ENCODE measurements at places on chromosomes 12 and 14.

DNA sequence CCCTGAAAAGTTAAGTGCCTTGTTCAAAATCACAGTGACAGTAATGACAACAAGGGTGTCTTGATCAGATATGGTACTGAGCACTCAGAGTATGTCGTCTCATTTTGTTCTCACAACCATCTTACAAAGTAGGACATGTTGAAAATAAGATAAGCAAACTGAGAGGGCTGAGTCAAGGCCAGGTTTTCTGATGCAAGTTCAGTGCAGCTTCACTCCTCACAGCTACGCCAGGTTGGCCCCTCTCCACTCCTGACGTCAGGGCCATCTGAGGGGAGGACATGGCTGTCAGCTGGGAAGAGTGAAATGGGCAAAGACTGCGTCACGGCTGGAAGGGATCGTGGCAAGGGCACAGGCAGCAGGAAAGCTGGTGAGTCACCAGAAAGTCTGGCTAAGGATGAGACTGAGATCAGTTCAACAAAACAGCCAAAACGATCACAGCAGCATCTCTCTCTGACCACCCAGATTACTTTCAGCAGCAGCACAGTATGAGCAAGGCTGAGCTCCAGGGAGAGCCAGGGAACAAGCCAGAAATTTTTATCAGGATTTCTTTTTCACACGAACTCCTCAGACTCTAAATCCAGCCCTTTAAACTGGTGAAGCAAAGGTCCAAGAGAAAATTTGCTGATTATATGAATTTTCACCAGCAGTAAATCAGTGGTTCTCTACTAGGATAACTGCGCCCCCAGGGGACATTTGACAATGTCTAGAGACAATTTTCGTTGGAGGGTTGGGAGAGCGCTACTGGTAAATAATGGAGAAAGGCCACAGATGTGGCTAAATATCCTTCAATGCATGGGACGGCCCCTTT is 297.9 kb upstream of the AMIGO2 start:
- peak; percentile 69 for DNase-seq

DNA sequence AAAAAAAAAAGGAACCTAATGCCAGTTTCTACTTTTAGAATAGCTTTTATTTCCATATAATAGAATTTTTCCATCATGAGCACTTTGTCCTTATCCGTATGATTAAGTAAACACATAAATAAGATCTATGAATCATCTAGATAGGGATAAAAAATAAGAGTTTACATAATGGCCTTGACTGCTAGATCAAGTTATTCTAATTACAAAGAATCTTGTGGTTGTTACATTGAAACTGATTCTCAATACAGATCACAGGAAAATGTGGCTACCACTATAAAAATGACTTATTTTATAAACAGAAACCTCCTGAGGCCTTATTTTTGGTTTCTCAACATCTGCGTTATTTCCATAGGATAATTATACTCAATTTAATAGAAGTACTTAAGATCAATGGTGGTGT is 34.4 kb upstream of the NDUFA12 start:
- DNase-seq: no peak

- DNase-seq: no peak
Observed at GRCh38 chr14:40574780-40575179, 1031.9 kb upstream of the LRFN5 start.

DNA sequence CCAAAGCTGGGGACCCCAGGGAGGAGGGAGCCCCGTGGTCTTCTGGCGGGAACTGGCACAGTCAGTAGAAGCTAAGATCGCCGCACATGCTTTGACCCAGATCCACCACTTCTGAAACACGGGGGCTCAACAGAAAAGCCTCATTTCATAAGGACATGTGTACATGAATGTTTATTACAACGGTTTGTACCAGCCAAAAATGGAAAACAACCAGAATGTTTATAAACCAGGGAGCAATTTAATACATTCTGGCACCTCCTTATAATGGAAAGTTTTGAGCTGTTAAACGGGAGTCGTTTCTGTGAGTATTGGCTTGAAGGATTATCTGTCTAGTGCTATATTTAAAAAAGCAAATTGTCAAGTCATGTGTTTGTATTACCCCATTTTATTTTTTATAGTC is 7.3 kb upstream of the TMEM179 start:
- no peak for DNase-seq

DNA sequence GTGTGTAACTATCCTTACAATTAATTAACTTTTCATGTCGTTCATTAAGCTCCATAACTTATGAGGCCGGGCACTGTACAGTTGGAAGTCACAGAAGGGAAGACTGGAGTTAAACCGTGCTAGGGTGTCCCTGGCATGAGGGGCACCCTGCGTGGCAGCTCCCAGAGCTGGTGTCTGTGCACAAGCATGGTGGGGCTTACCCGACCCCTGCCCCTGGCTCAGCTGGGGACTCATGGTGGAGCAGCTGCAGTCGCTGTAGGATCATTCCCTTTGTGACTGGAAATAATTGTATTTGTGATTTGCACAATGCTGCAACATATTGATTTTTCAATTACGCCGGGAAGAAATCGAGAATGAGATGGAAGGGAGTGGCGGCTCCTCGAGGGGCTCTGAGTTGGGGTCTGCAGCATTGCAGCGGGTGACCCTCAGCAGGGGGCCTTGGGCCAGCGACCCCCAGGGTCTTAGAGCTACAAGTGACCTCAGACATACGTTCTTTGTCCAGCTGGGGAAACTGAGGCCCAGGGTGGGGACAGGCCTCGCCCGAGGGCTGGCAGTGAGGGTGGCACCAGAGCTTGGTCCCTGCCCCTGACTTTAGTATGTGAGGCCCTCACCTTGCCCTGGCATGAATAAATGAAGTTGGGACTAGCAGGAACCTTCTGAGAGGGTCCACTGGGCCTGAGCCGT is 125.4 kb downstream of the KIF26A start:
- DNase-seq: no peak

Data from femur (tissue), 1 donor.